ENCODE measurements at places on chromosomes 11 and 22.

- DNase-seq = no peak
Measured at GRCh38 chr11:76292583-76293188, 86.4 kb upstream of the WNT11 start.

- DNase-seq = no peak
Measured at GRCh38 chr11:119505861-119506260, 82.9 kb upstream of the THY1 start.

DNA sequence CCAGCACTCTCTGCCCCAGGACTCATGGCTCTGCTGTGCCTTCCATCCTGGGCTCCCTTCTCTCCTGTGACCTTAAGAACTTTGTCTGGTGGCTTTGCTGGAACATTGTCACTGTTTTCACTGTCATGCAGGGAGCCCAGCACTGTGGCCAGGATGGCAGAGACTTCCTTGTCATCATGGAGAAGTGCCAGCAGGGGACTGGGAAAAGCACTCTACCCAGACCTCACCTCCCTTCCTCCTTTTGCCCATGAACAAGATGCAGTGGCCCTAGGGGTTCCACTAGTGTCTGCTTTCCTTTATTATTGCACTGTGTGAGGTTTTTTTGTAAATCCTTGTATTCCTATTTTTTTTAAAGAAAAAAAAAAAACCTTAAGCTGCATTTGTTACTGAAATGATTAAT lies 2.9 kb upstream of the TTC36 start:
- no peak for DNase-seq

- no peak for DNase-seq
Measured at GRCh38 chr22:39408807-39409206, 9.2 kb downstream of the TAB1 start.

GRCh38 chr11:76167590-76167989 lies 38.7 kb downstream of the WNT11 start:
- no peak for DNase-seq

- no peak for DNase-seq
Measured at GRCh38 chr11:72685560-72686480, 11.6 kb upstream of the PDE2A start.

GRCh38 chr11:46389450-46390330 lies 1.9 kb downstream of the CHRM4 start:
- DNase-seq = peak; percentile 94

- no peak for DNase-seq
Measured at GRCh38 chr22:28297504-28297903, 378.4 kb upstream of the PITPNB start.

GRCh38 chr11:109241988-109242536 lies 179.9 kb upstream of the C11orf87 start:
- no peak for DNase-seq

DNA sequence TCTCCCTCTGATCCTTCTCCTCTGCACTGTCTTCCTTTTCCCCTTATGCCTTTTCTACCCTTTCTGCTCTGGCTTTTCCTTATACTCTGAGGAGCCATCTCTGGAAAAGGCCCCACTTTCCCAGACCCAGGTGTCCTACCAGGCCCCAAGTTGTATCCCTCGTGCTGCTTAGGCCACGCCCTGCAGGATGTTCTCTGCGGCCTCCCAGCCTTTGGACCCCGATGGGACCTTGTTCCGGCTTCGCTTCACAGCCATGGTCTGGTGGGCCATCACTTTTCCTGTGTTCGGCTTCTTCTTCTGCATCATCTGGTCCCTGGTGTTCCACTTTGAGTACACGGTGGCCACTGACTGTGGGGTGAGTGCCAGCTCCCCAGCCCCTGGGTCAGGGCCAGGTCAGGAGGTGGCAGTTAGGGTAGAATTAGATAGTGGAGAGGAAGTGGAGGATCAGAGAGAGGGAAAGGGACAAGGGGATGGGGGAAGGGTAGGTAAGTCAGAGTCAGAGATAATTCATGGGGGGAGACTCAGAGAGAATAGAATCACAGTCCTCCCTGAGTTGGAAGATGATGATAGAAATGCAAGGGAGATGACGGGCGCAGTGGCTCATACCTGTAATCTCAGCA lies 8.9 kb downstream of the PGAP2 start:
- DNase-seq = no peak

DNA sequence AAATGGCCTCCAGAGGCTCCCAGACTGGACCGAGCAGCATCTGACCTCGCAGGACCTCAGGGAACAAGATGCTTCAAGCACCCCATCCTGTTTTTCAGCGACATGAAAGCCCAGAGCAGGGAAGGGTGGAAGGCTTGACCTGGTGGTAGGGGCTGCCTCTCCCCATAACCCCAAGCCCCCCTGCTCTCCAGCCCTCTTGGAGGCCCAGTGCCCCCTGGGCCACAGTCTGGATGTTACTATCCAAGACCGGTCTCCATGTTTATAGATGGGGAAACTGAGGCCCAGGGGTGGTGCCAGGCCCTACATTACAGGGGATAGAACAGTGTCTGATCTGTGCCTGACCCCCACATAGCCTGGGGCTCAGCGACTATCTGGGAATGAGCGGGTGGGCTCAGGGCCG lies 7.0 kb downstream of the FGF3 start:
- DNase-seq = no peak

DNA sequence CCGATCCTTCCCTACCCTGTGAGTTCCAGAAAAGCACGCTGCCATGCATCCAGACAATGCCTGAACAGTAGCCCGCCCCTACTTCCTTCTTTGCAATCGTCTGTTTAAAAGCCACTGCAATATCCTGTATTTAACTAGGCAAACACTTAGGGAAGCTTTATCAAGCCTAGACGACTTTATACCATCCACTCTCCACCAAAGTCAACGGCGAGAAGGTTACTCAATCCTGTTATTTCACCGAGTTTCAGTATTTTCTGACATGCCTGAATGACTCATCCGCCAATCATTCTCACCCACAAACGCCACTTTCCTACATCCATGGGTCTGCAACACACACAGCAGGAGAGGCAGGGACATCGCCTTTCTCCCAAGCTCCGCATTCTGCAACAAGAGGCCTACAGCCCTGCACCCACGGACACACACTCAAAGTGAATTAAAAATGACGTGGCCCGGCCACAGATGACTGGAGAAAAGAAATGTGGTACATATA lies 9.3 kb downstream of the CELSR1 start:
- DNase-seq = no peak

DNA sequence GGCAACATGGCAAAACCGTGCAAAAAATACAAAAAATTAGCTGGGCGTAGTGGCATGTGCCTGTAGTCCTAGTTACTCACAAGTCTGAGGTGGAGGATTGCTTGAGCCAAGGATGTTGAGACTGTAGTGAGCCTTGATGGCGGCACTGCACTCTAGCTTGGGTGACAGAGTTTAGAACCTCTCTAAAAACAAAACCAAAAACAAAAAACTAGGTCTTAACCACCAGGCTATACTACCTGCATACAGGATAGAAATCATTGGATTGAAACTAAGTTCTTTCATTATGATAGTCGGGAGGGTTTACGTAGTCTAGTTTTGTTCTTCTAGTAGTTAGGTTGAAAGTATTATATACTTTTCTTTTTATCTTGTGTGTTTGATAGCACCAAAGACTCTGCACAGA lies 5.8 kb downstream of the RNF214 start:
- no peak for DNase-seq

GRCh38 chr22:24503137-24503842 lies 8.2 kb downstream of the UPB1 start:
- DNase-seq = peak; percentile 67

DNA sequence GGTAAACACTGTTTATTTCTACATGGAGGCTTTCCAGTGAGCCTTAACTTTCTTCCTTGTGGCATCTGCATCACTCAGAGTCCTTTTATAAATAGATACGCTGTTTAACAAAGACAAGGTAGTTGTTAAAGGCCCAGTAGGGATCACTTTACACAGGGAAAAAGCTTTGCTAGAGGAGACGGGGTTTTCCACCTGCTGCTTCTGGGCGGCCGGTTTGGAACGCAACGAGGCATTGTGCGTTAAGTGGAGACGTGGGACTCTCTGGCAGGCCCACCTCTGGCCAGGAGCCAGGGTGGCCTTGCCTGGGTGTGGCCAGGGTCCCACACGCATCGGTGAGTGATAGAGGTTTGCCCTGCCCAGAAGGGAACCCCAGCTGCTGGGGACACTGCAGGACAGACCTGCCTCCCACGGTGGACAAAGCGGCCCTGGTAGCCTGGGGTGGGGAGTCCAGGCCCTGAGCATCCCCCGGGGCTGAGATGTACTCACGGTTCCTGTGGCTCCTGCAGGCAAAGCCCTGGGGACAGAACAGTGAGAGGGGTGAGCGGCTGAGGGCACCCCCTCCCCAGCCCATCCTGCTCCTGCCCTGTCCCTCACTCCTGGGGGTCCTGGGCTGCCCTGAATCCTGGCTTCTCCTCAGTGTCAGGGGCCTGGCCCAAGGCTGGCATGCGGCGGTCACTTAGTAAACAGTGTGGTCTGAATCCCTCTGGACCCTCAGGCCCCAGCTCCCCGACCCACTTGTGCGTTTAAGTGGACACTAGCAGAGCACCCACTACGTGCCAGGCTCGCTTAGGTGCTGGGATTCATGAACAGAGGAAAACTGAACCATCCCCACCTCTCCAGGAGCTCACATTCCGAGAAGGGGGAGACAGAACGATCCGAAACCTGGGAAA lies 4.2 kb downstream of the IL17REL start:
- DNase-seq = no peak

- DNase-seq = no peak
Measured at GRCh38 chr22:26323013-26323412, 106.0 kb upstream of the ASPHD2 start.

DNA sequence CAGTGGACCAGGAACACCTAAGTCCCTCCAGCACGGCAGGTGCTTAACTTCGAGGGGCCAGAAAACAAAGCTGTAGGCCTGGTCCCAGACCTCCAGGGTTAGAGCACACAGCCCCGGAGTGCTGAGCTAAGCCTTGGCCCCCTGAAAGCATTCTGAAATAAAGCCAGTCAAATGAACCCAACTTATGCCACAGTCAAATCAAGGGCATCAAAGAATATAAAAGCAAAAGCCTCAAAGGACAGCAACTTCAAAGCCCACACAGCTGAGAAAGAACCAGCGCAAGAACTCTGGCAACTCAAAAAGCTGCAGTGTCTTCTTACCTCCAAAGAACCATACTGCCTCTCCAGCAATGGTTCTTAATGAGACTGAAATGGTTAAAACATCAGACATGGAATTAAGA lies 39.1 kb downstream of the TMEM123 start:
- no peak for DNase-seq

DNA sequence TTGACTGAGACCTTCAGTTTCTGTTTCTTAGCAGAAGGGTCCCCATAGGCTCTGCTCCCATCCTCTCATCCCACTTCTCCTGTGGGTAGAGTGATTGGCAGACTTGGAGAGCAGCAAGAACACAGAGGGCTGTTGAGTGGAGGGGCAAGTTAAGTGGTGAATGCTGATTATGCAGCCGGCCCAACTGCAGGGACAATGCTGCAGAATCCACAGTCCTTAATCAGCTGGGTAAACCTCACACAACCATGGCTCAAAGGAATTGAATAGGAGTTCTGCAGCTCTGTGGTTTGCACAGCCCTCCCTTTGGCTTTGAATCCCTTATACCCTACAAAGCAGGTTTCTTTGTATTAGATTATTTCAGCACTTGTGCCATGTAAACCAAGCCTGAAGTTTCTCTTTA lies 161.1 kb downstream of the NAV2 start:
- DNase-seq = no peak

DNA sequence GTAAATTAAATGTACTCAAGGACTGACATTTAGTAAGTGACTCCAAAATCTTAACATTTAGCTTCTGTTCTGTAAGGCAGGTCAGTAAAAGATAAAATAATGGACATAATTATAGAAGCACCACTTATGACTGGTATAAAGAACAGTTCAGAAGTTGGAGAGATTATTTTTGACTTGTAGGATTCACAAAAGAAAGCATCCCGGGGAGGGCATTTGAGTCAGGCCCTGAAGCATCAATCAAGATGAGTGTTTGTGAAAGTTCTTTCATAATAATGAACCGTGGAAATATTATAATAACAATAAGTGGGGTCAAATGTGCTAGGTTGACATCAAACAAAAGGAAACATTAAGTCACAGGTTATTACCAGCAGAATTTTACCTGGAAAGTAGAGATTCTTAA lies 201.9 kb downstream of the DDX10 start:
- no peak for DNase-seq

- DNase-seq = no peak
Measured at GRCh38 chr11:62142921-62143320, 19.1 kb downstream of the INCENP start.

DNA sequence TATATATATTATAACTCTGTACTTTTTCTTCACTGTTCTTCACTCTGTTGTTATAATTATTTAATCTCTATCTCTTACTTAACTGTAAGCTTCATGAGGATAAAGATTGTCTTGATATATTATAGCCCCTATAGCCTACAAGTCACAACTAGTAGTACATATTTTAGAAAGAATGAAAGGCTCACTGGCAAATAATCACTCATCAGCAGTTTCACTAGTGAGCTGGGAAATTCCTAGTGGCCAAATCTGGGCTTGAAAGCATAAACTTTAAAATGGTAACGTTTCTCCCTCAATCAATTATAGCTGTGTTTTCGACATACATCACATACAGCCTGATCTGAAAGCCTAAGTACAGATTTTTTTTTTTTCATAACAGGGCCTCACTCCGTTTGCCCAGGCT lies 42.5 kb downstream of the CTSC start:
- DNase-seq = no peak

DNA sequence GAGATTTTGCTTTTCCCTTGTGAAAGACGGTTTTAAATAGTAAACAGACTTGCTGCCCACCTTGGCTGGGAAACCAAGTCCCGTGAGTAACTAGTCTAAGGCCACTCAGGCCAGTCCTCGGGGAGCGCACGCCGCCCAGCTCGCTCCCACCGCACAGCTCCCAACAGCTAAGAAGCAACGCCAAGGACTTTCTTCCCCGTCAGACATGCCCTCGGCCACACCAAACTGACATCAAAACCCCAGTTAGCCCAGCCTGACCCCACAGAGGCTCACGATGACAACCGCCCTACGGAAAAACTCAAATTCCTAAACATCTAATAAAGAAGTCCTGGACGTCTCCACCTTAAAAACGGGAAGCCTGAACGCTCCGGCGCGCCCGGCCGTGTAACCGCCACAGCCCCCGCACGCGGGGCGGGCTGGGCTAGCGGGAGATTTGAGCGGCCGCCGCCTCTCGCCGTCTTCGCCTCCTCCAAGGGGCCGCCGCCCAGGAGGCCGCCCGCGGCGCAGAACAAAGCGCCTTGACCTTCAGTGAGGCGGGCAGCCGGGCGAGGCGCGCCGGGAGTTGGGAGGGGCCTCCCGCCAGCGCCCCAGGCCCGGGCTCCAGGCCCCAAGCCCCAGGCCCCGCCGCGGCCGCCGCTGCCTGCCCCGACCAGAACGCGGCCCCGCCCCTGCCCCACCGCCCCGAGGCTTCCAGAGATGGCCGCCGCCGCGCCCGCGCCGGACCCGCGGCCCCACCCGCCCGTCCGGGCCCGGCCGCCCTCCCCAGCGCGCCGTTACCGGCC lies 486 bp downstream of the NAP1L4 start:
- DNase-seq = peak; percentile 83

GRCh38 chr11:117489999-117490679 lies 162.5 kb downstream of the CEP164 start:
- peak; percentile 49 for DNase-seq

DNA sequence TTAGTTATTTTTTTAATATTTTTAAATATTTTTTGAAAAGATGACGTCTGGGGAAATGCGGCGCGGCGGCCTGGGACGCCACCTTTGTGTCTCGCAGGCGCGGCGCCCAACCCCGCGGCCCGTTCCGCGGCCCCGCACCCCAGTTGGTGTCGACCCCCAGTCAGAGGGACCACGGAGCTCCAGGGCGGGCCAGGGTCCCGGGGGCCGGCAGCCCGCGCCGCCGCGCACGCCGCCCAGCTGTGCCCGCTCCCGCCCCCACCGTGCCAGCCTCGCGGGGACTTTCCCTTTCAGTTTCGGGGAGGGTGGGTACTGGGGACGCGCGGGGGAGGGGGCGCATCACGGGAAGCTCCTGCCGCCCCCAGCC lies 1.6 kb downstream of the CCND1 start:
- DNase-seq = no peak
